Activated T-helper 1 cell treated with Interleukin-2 at 50 U/mL for 16 hours (primary cell): ENCODE measurements at places on chromosomes 13 and 19.

GRCh38 chr13:99986741-99987140 is 5.2 kb downstream of the ZIC2 start:
- no peak for DNase-seq

DNA sequence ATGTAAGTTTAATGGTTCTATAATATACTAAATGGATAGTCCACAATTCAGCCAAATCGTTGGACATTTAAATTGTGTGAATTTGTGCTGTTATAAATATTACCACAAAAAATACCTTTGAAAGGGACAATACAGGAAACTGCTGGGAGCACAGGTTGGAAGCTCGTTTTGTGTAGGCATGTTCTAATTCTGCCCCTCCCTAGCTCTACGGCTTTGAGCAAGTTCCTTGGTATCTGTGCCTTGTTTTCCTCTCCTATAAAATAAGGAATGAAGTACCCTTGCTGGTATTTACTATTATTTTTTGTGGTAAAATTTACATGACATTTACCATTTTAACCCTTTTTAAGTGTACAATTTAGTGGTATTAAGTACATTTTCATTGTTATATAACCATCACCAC is 102.6 kb upstream of the SLC7A1 start:
- DNase-seq, result no peak

DNA sequence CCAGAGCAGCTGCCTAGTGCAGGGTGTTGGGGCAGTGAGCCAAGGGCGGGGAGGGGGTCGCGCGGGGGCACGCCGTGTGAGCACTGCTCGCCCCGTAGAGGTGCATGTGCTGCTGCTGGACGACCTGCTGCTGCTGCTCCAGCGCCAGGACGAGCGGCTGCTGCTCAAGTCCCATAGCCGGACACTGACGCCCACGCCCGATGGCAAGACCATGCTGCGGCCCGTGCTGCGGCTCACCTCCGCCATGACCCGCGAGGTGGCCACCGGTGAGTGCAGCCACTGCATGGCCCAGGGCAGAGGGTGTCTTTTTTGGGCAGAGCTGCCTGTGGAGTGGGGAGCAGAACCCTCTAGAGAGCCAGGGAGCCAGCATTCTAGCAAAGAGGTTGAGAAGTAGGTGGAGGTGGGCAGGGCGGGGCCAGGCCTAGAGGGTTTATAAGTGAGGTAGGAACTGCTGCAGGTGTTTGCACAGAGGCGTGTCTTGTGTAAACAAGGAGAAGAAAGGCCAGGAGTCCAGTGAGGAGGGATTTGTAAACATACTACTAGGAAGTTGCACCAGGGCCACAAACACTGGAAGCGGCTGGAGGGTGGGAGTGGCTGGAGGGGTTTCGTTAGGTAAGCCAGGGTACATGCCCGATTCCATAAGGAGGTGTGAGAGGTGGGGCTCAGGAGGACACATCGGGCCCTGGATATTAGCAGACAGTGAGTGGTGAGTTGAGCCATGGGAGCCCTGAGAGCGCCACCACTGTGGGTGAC is 21.3 kb downstream of the ARHGEF1 start:
- DNase-seq, result no peak

DNA sequence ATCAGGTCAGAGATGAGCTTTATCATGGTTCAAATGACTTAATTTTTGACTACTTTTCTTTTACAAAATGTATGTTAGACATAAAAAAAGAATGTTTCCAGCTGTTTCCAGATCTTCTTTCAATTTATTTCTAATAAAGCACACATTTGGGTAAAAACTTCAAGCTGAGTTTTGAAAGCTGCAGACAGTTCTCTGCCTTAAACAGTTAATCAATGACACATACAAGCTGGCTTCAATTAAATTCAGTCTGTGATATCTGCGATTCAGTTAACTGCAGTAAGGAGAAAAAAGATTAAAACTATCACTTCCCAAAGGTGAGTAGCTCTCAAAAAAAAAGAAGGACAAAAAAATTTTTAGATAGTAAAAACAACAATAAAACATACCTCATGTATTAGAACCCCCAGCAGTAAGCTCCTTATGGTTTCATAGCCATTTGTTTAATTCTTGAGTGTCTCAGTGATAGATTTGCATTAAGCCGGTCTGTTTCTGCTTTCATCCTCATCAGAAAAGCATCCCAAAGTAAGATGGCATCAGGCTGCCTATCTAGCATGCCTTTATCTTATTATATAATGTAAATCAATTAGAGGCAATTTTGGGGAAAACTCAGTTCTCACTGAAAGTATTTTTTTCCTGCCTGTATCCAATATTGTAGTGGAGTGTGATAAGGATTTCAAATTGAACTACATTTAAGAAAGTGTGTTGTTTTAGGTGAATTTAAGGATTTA is 81.8 kb upstream of the STARD13 start:
- DNase-seq, result no peak

DNA sequence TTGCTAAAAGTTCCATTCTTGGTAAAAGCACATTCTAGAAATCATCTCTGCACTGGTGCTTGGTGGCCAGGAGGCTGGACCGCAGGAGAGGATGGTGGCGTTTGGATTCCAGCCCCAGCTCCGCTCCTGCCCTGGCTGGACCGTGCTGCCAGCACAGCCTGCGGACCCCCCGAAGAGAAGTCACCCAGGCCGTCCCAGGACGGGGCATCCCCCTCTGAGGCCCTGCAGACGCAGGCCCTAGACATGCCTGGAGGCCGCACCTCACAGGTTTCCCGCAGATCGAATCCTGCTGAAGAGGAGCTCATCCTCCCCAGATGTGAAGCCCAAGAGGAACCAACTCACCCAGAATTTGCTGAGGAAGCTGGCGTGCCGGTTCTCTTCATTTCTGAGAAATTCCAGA is 159.0 kb downstream of the TEX29 start:
- DNase-seq, result no peak

DNA sequence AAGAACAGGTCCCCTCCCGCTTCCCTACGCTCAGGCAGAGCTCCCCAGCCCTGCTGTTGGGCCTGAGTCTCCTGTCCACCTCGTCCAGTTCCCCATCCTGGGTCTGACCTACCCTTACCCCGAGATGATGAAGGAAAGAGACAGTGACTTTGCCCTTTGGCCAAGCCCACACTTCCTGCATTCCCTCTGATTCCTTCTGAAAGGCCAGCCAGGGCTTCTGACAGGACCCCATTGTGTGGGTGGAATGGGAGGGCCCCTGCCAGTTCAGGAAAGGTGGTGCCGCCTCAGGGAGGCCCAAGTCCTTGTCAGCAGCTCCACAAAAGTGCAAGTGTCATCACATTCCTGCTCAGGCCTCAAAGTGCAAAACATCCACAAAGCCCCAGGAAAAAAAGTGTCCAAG is 177.8 kb downstream of the PAN3 start:
- DNase-seq, result no peak

- DNase-seq, result no peak
Observed at GRCh38 chr19:34186205-34186604, 13.9 kb downstream of the LSM14A start.

DNA sequence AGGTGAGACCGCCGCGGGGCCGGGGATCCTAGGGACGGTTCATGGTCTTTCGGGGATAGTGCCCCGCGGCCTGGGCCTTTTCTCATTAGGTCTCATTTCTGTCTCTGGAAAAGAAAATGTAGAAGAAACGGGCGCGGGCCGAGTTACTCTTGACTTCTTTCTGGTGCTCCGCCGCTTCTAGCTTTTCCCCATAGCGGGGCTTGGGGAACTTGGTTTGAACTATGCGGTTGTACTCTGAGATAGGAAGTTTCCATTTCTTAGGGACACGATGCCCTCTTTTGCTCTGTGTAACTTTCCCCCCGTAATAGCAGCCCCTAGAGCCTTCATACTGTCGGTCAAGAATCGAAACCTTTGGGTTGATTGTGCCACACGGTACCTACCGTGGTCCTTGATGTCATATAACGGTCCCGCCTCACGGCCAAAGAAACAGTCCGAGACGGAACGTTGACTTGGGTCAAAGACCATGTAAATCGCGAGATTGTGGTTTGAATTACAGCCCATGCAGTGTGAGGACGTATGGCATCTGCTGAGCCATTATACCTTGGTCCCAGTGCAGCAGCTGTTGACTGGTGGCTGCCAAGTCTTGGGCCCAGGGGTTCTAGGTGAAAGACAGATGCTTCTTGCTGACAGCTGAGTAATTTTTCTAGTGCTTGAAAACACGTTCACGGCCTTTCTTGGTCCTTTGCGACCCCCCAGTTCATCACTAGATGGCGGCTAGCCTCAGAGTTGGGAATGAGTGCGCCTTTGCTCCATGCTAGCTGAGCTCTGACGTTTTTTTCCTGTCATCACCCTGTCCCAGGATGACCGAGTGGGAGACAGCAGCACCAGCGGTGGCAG is 487 bp downstream of the RPS5 start:
- DNase-seq, result no peak

GRCh38 chr19:30662211-30662861 is 290.2 kb downstream of the ZNF536 start:
- no peak for DNase-seq

DNA sequence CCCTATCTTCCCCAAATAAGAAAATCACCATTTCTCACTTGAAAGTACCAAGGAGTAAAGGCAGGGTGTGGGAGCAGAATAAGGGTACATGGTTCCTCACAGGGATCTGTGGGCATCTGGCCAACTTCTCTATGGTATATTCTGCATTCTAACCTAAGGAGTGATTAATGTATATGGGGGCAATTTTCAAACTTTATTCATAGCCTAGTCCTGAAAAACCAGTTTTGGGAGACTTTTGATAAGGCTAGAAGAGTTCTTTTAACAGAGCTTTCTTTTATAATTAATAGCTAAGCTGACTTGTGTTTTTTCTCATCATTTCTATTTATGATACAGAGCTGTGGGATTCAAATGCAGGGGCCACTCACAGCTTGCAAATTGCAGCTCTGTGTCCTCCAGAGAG is 852 bp downstream of the SCEL start:
- DNase-seq, result no peak

DNA sequence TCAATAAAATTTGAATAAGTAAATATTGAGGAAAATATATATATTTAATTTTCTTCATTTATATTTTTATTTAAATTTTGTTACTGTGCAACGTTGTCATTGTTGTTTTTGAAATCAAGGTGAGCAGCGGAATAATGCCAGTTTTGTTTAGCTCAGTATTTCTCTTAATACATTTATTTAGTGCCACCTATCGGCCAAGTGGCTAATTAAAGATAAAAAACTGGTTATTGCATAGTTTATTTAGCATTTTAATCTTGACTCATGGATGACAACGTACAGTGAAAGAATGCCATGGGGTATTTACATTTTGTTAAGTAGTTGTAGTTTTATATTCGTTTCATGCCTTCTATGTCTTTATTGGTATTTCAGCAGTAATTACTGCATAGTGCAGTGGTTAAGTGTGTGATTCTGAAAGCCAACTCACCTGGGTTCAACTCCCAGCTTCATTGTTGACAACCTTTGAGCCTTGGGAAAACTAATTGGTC is 265.9 kb downstream of the MYO16 start:
- no peak for DNase-seq

GRCh38 chr19:47509973-47510372 is 4.9 kb downstream of the NAPA start:
- DNase-seq, result no peak

DNA sequence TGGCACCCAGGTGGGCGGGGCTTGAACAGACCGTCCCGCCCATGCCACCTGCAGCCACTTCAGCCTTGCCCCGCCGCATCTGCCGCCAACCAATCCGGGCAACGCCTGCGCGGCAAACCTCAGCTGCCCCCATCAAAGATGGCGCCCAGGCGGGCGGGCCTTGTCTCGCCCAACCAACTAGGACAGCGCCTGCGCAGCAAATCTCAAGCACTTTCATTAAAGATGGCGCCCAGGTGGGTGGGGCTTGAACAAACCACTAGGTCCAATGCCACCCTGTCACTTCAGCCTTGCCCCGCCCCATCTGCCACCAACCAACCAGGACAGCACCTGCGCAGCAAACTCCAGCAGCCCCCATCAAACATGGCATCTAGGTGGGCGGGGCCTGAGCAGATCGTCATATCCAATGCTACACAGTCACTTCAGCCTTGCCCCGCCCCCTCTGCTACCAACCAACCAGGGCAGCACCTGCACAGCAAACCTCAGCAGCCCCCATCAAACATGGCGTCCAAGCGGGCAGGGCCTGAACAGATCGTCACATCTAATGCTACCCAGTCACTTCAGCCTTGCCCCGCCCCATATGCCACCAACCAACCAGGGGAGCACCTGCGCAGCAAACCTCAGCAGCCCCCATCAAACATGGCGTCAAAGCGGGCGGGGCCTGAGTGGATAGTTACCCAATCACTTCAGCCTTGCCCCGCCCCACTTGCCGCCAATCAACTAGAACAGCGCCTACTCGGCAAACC is 1.4 kb downstream of the PEG3 start:
- DNase-seq, result no peak

GRCh38 chr13:43881580-43881979 is 1.9 kb downstream of the LACC1 start:
- DNase-seq, result no peak

- no peak for DNase-seq
Observed at GRCh38 chr19:2514981-2515518, 39.1 kb downstream of the GADD45B start.

DNA sequence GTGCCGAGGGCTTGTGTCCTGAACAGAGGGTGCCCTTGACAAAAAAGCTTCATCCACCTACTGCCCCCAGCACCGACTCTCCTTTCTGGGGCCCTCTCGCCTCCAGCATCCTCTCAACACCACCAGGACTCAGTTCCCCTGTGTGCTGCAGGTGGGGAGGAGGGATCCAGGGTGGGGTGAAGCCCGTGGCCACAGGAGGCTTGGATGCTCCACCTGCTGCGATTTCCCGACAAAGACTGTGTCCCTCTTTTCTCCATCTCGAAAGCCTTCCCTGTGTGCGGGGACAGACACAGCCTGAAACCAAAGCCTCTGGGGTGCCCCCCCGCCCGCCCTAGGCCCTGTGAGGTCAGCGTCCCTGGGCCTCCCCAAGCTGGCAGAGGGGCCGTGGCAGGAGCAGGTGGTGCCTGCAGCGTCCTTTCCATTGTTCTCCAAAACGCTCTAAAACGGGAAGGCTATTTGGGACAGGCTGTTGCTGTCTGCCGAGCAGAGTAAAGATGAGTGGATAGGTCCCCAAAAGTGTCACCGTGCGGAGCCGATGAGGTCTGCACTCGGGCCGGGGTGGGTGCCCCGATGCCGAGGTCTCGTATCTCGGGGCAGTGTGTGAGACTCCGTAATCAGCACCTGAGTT is 185.7 kb downstream of the PTPRS start:
- no peak for DNase-seq

DNA sequence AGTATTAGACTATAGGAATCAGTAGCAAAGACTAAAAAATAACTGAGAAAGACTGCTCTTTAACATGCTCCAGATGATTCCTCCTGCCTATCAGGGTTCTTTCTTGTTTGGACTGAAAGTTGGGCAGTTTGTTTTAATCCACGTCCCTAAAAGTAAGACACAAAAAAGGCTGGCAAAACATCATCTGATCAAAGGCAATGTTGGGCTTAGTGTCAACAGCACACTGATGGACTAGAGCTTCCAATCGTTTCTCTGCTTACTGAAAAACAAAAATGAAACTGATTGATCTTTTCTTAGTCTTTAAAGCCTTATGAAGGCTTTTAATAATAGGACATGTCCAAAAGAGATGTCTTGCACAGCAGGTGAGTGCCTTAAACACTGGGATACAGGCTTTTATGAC is 1567.9 kb upstream of the PRR20A start:
- DNase-seq, result no peak

DNA sequence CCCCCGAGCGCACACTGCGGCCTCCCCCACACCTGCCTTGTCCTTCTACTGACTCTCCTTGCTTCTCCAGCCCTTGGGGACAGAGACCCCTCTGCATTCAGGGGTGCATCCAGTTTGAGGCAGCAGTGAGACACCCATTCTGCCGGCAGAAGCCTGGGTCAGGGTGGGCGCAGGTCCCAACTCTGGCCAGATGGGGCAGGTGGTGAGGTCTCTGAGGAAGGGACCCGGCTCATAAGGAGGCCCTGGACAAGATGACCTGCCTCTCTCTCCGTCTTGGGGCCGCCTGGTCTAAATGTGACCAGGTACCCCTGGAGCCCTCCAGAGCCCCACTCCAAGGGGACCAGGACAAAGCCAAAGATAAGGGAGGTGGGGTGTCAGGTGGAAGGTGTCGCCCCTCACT is 6.1 kb downstream of the CHERP start:
- DNase-seq, result no peak
